Natural killer cell treated with Interleukin-12 subunit alpha and Interleukin-12 subunit beta and Interleukin-15 and Interleukin-18, amount 100 ng/mL, for 72 hours (primary cell): ENCODE measurements at places on chromosomes 6 and 20. TPM values are rescaled to one million over a fixed set of nuclear protein-coding genes. Genes with fewer than 3 reads are reported as not detected.
A peak's percentile ranks its signal among the peaks of the same experiment; 100 is the strongest.

- no peaks in the 10 kb centered on the region for H3K36me3 ChIP-seq
- H3K4me3 ChIP-seq, result no peak overlapping the region
- H3K27ac ChIP-seq, result no peak overlapping the region
- H3K4me1 ChIP-seq, result no peaks in the 10 kb centered on the region
- H3K27me3 ChIP-seq, result no peaks in the 10 kb centered on the region
Observed at GRCh38 chr20:62517901-62518610, 42.3 kb upstream of the GATA5 start.

Gene CTAGE9
- total RNA-seq, result not detected

- no peak overlapping the region for H3K27ac ChIP-seq
- H3K4me3 ChIP-seq, result no peak overlapping the region
- H3K4me1 ChIP-seq, result peaks cover 11% of the 10 kb centered on the region
- no peak for DNase-seq
- H3K36me3 ChIP-seq, result no peaks in the 10 kb centered on the region
- no peaks in the 10 kb centered on the region for H3K27me3 ChIP-seq
Observed at GRCh38 chr6:44133003-44133931, 5.9 kb downstream of the TMEM63B start.

Gene KCNQ2
- total RNA-seq, result not detected

Gene OR2B6
- not detected for total RNA-seq

DNA sequence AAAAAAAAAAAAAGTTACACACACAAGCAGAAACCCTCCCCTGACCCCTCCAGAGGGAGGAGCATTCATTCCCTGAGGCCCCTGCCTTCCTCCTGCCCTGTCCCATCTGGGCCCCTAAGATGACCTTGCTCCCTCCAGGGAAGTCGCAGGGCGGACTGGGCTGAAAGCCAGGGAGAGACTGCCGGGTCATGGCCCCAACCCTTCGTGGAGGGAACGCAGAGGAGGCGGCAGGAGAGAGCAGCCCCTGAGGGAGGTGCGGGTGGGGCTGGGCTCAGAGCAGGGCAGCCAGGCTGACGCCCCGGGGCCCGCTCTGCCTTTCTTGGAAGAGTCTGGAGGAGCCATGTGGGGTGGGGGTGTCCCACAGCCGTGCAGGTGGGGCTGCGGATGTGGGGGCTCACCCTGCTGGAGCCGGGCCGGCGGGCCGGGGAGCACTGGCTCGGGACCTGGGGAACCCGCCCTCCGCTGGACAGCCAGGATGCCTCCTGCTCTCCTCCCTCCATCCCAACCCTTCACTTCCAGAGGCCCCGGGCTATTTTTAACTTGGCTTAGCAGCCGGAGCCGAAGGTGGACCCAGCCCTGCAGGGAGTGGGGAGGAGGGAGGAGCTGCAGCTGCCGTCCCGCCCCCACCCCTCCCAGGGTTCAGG is 15.0 kb upstream of the ABHD16B start:
- peaks cover 15% of the 10 kb centered on the region for H3K27me3 ChIP-seq
- H3K4me3 ChIP-seq, result no peak overlapping the region
- DNase-seq, result no peak
- H3K4me1 ChIP-seq, result peaks cover 4% of the 10 kb centered on the region
- no peaks in the 10 kb centered on the region for H3K36me3 ChIP-seq

GRCh38 chr6:122650403-122650802 is 40.2 kb downstream of the PKIB start:
- no peaks in the 10 kb centered on the region for H3K27me3 ChIP-seq
- no peaks in the 10 kb centered on the region for H3K4me1 ChIP-seq
- no peak for DNase-seq
- H3K4me3 ChIP-seq, result no peak overlapping the region
- H3K27ac ChIP-seq, result no peak overlapping the region
- no peaks in the 10 kb centered on the region for H3K36me3 ChIP-seq

DNA sequence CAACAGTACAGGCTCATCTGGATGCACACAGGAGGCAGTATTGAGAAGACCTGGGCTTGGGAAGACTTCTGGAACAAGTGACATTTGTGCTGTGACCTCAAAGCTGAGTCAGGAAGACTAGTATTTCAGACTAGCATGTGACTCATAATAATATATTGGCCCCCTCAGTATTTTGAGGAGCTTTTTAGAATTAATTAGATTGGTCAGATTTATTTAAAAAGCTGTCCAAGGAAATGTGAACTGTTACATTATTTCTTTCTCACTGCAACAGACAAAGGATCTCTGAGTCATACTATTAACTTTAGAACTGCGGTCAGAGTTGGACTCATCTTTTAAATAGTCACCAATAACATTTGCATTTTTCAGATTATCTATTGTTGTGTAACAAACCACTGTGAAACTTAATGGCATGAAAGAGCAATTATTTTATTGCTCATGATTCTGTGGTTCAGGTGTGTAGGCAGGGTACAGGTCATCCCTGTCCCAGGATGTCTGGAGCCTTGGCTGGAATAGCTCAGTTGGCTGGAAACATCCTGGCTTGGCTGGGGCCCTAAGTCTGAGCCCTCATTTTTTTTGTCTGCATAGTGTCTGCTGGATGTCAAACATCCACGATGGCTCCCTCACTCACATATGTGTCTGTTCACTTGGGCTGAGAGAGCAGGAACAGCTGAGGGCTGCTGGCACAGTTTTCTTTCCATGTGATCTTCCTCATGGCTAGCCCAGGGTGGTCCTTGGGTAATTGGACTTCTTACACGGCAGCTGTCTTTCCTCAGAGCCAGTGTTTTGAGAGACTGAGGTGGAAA is 46.9 kb downstream of the MAP3K4 start:
- DNase-seq, result no peak
- H3K4me3 ChIP-seq, result no peak overlapping the region
- no peaks in the 10 kb centered on the region for H3K27me3 ChIP-seq
- H3K4me1 ChIP-seq, result peaks cover 7% of the 10 kb centered on the region
- peaks cover 13% of the 10 kb centered on the region for H3K36me3 ChIP-seq
- peak overlapping the region; percentile 11 for H3K27ac ChIP-seq

Gene HLA-DOA
- 0.86 TPM for total RNA-seq

- H3K27ac ChIP-seq, result no peak overlapping the region
- H3K27me3 ChIP-seq, result no peaks in the 10 kb centered on the region
Observed at GRCh38 chr6:41840326-41840725, 52.8 kb downstream of the TOMM6 start.

- H3K27me3 ChIP-seq, result no peaks in the 10 kb centered on the region
- no peaks in the 10 kb centered on the region for H3K36me3 ChIP-seq
- H3K27ac ChIP-seq, result no peak overlapping the region
- no peaks in the 10 kb centered on the region for H3K4me1 ChIP-seq
- no peak for DNase-seq
Observed at GRCh38 chr6:101528801-101529200, 135.3 kb downstream of the GRIK2 start.
